Ovary (tissue), 10 donors: ENCODE measurements at places on chromosomes 6 and 20. TPM values are rescaled to one million over a fixed set of nuclear protein-coding genes. Genes with fewer than 3 reads are reported as not detected.

Gene ADISSP
- 103 TPM for polyA plus RNA-seq

Gene THEMIS
- polyA plus RNA-seq, result 0.87 TPM

Gene SLC52A3
- polyA plus RNA-seq, result 4.7 TPM

Gene TRIM40
- polyA plus RNA-seq, result not detected

Gene BAG2
- 13.4 TPM for polyA plus RNA-seq

Gene HNF4A
- 0.07 TPM for polyA plus RNA-seq

Gene POPDC3
- 3.1 TPM for polyA plus RNA-seq

DNA sequence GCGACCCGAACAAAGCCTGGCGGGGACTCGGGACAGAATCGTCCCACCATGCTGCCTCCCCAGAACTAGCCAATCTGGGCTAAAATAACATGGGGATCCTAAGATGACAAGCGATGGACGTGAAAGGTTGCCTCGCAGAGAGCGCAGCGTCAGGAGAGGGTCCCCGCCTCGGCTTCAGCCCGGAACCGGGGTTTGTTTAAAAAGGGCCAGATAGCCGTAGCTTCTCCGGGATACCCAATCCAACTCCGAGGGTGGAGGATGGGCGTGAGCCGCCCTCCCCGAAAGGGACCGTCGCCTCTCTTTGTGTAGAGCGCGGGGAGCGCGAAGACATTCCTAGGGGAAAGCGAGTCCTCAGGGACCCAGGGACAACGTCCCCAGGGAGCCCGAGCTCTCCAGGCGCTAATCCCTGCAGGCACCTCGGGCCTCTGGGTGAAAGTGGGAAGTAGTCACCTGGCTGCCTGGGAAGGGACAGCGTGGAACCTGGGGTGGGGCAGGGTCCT is 643 bp downstream of the CD24 start:
- peaks cover 2% of the 10 kb centered on the region for H3K4me1 ChIP-seq
- H3K36me3 ChIP-seq, result no peaks in the 10 kb centered on the region
- DNase-seq, result no peak
- H3K27ac ChIP-seq, result no peak overlapping the region

GRCh38 chr20:50417023-50417329 is 93.2 kb upstream of the PTPN1 start:
- peaks cover 9% of the 10 kb centered on the region for H3K4me1 ChIP-seq
- no peaks in the 10 kb centered on the region for H3K36me3 ChIP-seq
- DNase-seq, result no peak
- H3K4me3 ChIP-seq, result no peak overlapping the region
- H3K27ac ChIP-seq, result no peak overlapping the region

- DNase-seq, result no peak
- no peaks in the 10 kb centered on the region for H3K36me3 ChIP-seq
Measured at GRCh38 chr20:17507531-17507930, 23.6 kb downstream of the BFSP1 start.

- no peak for DNase-seq
- no peaks in the 10 kb centered on the region for H3K27me3 ChIP-seq
- H3K4me1 ChIP-seq, result peaks cover 1% of the 10 kb centered on the region
- no peak overlapping the region for H3K4me3 ChIP-seq
- H3K36me3 ChIP-seq, result no peaks in the 10 kb centered on the region
Measured at GRCh38 chr20:25081065-25081729, 744 bp downstream of the VSX1 start.

DNA sequence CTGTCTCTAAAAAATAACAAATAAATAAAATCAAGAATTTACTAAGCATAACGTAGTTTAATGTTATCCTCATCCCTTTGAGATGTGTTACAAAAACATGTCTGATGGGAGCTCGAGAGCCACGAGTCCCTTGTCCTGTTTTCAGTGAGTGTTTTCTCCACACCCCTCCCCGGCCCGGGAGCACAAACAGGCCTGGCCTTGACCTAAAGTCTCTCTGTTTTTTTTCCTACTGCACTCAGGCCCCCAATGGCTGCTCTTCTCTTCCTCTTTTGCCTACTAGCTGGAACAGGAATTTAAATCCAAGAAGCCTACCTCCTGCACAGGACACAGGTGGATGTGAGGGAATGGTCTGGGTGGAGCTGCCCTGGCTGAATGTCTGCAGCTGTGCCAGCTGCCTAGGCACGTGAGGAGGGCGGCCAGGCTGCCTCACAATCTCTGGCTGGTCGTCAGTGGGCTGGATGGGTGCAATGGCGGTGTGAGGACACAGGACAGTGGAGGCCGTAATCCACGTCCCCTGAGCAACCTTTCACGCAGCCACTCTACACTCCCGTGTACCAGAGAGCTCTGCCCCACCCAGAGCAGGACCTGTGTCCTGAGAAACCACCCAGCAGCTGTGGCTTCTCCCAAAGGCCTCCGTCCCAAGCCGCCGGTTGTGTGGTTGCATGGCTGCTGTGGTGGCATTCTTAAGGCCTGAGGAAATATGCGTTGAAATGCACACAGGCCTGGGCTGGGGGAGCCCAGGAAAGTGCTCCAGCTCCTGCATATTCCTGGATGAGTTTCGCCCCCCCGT is 117.5 kb downstream of the FAM120B start:
- no peaks in the 10 kb centered on the region for H3K4me1 ChIP-seq
- no peak overlapping the region for H3K4me3 ChIP-seq
- DNase-seq, result no peak
- no peak overlapping the region for H3K27ac ChIP-seq

GRCh38 chr6:149043476-149044130 is 273.9 kb upstream of the TAB2 start:
- no peak overlapping the region for H3K4me3 ChIP-seq
- no peak for DNase-seq
- H3K27ac ChIP-seq, result no peak overlapping the region
- H3K4me1 ChIP-seq, result peaks cover 1% of the 10 kb centered on the region
- H3K36me3 ChIP-seq, result no peaks in the 10 kb centered on the region

DNA sequence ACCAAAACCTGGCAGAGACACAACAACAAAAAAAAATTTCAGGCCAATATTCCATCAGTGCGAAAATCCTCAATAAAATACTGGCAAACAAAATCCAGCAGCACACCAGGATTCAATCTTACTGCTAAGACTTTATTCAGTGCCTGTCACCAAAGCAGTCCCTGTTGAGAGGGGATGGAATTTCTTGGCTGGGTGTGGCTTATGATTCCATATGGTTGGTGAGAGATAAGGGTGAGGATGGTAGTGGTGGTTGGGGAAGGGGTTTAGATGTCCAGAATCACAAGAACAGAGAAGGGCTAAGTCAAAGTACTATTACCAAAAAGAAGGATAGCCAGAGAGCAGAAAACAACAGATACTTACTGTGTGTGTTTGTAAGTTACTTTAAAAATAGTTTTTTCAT is 152.8 kb upstream of the SLC35B3 start:
- H3K4me1 ChIP-seq, result no peaks in the 10 kb centered on the region
- no peak overlapping the region for H3K4me3 ChIP-seq
- no peaks in the 10 kb centered on the region for H3K27me3 ChIP-seq
- no peaks in the 10 kb centered on the region for H3K36me3 ChIP-seq
- no peak overlapping the region for H3K27ac ChIP-seq
